Aorta (tissue), 5 donors: ENCODE measurements at places on chromosomes 12 and 14.
A peak's percentile ranks its signal among the peaks of the same experiment; 100 is the strongest.

GRCh38 chr12:71636704-71637115, 26.9 kb downstream of the ZFC3H1 start:
- no peak for DNase-seq

- DNase-seq, result no peak
Observed at GRCh38 chr14:94823556-94824341, 53.8 kb upstream of the GSC start.

DNA sequence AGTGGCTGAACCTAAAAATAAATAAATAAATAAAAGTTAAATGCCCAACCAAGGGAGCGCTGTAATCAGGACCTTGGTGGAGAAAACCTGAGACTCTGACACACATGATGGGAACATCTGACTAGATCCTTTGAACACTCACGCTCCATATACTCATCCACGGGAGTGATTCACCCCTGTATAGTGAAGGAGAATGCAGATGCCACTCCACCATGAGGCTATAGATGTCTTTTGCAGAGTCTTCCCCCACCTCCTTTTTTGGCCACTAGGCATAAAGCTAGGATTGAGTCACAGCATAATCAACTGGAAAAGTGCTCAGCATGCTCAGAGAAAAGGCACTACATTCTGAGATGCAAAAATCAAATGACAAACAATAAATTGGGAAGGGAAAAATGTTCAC, 19.0 kb downstream of the ADAM20 start:
- DNase-seq, result no peak

DNA sequence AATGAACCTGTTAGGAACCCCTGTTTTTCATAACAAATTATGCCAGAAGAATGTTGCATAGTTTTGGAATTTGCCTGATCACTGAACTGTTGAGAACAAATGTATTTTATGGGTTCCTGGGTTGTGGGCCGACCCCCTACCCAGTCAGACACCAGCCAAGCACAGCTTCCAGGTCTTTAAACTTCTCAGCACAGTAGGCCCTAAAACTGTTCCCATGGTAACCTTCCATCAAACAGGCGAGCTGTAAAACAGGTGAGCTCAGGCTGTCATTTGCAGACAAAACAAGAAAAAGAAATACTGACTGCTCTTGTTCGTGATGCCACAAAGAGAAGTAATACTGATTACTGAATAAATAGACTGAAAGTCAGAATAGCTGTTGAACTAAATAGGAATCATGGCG, 147.0 kb downstream of the PTPRO start:
- DNase-seq, result no peak

DNA sequence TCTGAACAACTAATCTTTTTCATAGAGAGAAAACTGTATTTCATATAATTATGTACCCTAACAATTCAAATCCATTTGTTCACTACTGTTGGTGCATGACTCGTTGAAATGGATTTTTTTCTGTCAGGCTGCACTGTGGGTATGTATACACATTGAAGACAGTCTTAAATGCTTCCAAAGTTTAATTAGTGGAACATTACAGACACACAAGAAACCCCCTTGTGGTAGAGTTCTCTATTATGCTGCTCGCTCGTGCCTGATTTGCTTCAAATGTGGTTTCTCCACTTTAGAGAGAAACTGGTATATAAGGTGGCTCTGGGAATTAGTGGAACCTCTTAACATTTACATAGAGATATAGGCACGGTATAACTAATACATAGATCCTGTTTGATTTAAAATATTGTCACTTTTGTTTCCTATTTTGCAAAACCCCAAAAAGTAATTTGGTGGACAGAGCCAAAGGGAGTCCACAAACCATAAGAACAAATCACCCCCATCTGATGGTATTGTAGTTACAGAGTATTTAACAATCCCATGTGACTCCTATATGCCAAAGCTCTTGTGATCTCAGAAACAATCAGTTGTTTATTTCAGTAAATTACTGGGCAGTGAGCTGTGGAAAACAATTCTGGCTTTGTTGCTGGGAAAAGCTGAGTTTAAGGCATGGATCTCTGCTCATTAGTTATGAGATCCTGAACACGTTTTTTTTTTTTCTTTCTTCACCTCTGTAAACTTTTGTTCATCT, 159.5 kb downstream of the BRMS1L start:
- DNase-seq, result no peak

DNA sequence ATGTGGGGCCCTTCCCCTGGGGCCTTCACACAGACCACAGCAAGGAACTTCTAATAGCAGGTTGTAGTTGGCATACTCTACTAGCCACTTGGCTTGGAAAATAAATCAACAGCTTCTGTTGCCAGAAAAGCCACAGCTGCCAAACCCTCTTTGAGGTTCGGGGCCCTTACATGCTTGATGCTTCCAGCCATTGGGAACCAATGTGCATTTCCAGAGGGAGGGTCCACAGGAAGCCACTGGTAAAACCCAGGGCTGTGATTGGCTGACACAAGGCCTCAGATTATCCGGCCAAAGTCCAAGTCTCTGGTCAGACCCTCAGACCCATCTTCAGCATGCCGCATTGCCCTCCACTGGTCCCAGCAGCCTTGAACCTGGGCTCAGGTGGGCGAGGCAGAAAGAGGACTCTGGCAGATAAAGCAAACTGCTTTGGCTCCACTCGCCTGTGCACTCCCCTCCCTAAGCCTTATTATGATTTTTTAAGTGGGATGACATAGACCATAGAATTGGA, 214.4 kb downstream of the BCL11B start:
- no peak for DNase-seq

DNA sequence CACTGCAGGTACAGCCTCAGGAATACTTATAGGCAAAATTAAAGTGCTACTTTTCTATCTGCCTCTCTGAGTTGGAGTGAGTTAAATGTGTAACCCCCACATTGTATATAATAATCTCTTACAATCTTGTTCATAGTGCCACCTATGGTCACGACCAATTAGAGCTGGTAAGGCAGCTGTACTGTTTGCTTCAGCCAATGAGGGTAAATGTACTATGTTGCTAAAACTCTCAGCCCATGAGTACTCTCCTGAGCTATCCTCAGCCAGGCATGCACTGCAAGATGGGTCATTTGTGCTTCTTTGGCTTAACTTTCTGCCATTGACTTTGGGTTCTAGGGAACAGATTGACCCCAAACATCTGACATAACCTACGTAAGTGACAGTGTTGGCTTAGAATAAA, 15.0 kb upstream of the MDM2 start:
- DNase-seq, result no peak

DNA sequence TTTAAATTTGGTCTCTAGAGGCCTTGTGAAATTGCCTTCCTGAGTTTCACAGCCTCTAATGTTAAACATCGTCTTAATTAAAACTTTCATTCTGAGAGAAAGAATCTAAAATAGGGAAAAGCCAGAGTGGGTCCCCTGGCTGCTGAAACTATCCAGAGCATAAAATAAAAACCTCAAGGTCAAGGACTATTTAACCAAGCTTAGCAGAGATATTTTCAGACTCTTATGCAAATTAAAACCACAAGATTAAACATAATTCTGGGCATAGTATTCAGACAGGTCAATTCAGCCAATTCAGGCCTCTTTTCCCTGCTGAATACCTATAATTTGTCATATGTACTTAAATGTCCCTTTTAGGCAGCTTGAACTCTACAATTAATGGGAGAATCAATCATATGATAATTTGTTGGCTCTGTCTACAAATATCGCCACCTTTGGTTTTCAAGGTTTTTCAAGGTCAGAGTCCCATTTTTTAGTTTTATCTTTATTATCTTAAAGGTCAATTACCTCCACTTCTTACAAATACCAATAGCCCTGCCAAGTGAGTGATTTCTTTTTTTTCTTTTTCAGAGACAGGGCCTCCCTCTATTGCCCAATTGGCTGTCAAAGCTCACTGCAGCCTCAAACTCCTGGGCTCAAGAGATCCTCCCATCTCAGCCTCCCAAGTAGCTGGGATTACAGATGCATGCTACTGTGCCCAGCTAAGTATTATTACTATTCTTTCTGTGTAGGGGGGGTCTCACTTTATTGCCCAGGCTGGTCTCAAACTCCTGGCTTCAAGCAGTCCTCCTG, 257.1 kb downstream of the PHLDA1 start:
- no peak for DNase-seq

GRCh38 chr14:85731186-85731585, 201.2 kb downstream of the FLRT2 start:
- DNase-seq, result peak; percentile 61

GRCh38 chr12:28710882-28711281, 438.2 kb upstream of the FAR2 start:
- no peak for DNase-seq

GRCh38 chr14:100325231-100325632, 2.1 kb downstream of the SLC25A47 start:
- DNase-seq, result no peak

DNA sequence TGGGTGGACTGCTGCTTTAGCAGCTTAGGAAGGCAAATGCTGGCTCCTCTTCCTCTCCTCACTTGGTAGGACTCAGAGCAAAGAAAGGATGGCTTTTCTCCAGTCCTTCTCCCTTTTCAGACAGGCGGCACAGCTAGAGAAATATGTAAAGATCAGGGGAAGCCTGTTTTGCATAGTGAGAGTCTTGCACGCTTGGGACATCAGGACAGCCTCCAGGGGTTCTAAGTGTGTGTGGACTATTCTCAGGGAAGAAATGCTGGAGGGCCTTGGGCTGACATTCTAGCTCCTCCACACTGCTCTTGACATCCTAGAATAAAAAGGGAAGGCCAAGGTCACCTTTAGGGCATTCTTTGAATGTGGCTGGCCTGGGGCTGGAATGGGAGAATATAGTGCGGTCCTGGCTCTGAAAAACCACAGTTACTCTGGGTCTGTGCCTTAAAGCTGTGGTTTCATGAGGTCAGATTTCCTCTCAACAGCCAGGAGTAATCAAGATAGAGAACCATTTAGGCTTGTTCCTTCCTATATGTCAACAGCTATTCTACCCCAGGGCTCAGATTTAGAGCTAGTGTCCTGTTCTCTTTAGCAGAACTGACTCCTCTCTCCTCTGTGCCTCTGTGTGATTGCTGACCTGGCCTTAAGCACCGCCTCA, 24.3 kb downstream of the CMA1 start:
- no peak for DNase-seq

DNA sequence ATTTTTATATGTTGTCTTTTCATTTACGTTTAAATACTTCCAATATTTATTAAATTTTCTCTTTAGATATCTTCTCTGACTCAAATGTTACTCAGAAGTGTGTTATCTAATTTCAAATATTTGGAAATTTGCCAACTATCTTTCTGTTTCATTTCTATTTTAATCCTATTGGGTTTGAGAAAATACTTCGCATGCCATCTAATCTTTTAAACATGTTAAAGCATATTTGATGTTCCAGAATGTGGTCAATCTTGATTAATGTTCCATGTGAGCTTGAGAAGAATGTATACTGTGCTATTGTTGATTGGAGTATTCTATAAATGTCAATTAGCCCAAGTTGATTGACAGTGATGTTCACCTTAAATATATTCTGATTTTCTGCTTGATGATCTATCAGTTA, 11.9 kb upstream of the DCN start:
- no peak for DNase-seq

DNA sequence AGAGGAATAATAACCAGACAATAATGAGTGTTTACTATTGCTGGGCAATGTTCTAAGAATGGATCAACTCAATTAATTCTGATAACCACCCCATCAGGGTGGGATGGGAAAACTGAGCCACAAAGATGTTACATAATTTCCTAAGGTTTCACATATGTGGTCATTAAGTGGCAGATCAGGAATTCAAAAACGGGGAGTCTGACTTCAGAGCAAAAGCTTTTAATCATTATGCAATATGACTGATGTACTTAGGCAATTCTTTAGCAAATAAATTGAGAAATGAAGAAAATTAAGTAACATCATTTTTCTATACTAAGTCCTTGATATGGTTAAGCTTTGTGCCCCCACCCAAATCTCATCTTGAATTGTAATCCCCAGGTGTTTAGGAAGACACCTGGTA, 53.4 kb downstream of the PLCZ1 start:
- no peak for DNase-seq

DNA sequence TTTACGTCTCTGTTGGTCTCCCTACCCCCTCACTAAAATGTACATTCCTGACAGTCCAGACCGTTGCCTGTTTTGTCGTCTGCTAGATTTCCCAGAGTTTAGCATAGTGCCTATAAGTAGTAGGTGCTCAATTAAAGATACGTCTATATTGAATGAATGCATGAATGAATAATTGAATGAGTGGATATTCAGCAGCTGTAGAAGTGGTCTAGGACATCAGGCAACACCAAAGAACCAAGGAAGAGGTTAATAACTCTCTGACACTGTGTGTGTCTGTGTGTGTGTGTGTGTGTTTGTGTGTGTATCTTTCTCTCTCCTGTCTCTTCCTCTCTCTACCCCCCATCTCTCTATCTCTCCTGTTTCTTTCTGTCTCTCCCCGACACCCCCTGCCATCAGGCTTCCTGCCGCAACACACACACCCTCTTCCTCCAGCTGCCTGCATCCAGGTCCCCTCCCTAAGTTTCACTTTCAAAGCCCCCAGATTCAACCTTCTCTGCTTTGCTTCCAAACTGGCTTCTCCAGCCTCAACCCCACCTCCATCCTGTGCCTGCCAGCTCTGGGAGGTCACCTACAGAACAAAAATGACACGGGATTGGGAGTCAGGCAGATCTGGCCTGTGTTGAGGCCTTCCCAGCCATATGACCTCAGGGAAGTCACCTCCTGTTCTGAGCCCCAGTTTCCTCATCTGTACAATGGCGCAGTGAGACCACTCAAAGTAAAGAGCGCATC, 119.9 kb upstream of the NCOR2 start:
- DNase-seq, result no peak

DNA sequence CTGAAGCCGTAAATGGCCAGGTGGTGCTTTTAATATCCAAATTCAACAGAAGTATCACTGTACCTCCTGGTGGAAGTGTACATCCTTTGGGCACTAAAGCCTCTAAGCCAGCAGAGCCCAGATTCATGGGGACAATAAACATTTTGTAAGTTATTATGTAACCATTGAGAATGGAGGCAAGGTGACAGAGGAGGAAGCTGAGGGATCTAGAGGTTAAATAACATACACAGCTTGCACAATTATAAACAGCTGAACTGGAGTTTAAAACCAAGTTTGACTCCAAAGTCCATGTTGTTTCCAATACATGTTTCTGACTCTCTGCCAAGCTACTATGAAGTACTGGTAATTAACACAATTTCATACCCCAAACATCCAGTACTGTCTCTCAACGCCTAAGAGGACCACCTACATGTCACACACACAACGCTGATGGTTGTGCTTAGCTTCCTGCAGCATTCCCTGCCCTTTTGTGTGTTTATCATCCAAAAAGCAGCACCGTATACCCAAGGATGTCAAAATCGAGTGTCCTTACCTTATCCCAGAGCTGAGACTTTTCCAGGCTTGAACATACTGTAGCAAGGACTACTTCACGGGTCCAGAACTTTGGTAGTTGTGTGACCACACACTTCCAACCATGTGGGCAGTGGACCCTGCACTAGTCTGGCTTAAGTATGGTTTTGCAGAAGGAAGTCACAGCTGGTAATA, 41.3 kb downstream of the EGLN3 start:
- no peak for DNase-seq

DNA sequence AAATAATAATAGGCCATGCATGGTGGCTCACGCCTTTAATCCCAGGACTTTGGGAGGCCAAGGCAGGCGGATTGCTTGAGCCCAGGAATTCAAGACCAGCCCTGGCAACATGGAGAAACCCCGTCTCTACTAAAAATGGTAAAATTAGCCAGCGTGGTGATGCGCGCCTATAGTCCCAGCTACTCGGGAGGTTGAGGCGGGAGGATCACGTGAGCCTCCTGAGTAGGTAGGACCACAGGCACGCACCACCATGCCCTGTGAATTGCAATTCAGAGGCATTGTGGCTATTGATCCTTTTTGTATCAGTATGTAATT, 2.3 kb downstream of the ARHGDIB start:
- no peak for DNase-seq

- no peak for DNase-seq
Observed at GRCh38 chr12:2776129-2776806, 18.5 kb upstream of the FKBP4 start.
